ENCODE measurements at places on chromosomes 11 and 22.

GRCh38 chr11:106889718-106890117 lies 128.6 kb downstream of the GUCY1A2 start:
- no peak for DNase-seq

GRCh38 chr22:19766240-19766510 lies 5.6 kb downstream of the TBX1 start:
- DNase-seq: no peak

GRCh38 chr11:73295241-73295995 lies 12.7 kb upstream of the ARHGEF17 start:
- DNase-seq: peak; percentile 83

GRCh38 chr11:105937738-105938137 lies 84.3 kb downstream of the MSANTD4 start:
- DNase-seq: no peak

DNA sequence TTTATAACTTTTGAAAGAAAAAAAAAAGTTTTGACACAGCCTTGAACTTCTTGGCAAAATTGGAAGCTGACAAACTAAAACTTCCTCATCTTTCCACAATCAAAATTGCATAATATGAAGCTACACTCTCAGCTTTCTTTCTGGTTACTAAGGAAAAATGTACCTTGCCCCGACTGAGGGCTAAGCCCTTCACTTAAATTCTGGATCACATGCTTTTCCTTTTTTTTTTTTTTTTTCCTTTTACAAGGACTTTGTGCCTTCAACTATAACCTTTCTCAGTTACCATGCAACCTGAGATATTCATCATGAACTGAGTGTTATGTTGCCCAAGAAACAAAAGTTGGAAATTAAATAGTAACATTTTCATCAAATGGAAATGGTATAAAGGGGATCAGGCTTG lies 188.5 kb upstream of the CARD18 start:
- DNase-seq: no peak

DNA sequence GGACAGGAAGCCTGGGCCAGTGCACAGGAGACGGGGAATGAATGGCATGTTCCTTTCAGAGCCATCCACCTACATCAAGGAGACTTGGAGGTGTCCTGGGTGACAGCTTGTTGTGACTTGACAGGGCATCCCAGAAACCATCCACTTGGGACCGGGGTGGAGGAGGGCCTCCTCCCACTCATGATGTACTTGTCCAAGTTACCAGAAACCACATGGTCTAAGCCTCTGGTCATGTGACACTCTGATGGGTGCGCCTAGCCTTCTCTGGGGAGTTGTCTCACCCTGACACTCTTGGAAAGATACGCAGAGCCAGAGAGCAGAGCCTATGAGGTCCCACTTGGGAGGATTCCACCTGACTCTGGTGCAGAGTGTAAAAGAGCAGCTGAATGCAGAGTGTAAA lies 21.6 kb upstream of the FXYD6 start:
- DNase-seq: no peak

DNA sequence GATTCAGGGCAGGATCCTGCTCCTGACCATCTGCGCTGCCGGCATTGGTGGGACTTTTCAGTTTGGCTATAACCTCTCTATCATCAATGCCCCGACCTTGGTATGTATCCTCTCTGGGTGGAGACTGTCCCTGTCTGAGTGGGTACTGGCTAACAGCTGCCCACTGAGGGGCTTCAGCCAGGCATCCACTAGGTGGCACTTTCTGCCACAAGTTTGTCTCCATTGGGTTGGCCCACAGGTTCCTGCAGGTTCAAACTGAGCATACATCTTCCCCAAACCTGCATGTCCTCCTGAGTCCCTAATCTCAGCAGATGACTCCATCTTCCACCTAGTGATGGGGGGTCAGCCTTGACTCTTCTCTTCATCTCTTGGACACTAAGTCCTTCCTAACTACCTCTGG lies 4.4 kb downstream of the SLC2A11 start:
- DNase-seq: peak; percentile 43

- DNase-seq: no peak
Measured at GRCh38 chr22:36606114-36606513, 77.1 kb upstream of the EIF3D start.

- no peak for DNase-seq
Measured at GRCh38 chr22:18966748-18967147, 30.7 kb upstream of the PRODH start.

DNA sequence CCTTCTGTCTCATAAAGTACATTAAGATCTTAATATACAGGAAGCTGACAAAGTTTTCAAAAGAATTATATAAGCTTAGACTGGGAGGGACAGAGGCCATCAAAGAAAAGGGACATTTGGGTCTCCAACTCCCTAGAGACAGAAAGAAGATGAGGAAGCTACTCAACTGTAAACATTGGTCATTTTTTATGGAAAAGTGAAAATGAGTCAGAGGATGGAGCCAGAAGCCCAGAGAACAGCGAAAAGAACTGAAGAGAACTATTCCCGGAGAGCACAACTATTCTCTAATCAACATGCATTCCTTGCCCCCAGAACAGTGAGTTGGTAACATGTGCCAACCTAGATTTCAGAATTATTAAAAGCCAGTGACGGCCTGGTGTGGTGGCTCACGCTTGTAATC lies 779.3 kb downstream of the DLG2 start:
- DNase-seq: no peak

GRCh38 chr22:35842954-35843353 lies 125.3 kb downstream of the APOL5 start:
- no peak for DNase-seq

- DNase-seq: no peak
Measured at GRCh38 chr22:50678651-50679521, 6.3 kb downstream of the SHANK3 start.

DNA sequence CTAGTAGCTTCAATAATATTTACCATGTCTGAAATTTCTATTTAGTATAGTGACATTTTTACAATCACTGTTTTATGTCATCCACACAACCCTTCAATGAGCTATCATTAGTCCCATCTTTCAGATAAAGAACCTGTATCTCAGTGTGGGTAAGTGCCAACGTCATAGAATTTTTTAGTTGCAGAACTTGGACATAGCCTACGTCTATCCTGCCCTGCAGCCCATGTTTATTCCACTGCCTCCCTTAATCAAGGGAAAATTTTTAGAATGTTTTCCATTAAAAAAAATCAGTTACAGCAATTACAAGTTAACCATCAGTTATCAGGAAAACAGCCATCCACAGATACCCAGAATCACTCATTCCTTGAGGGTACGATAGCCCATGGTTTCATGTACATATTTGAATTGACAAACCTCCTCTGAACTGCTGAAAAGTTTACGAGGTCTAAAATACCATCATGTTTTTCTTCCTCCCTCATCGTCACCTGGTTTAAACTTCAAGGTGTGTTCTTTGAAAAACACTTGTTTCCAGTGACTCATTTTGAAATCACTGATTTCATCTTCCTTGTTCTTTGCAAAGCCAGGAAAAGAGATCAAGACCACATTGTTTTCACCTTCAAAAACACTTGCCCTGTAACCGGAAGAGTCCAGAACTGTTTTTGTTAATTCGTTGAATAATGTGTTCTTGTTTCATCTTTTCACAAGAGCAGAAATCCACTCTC lies 100.9 kb downstream of the FAM76B start:
- no peak for DNase-seq

Measured in stimulated activated CD4-positive, alpha-beta T cell treated with anti-CD3 and anti-CD28 coated beads, Interleukin-1b, Interleukin-23, amount 100 ng/mL, for 48 hours (primary cell).